Frontal cortex (tissue), 4 donors: ENCODE measurements at places on chromosomes 11 and 22. TPM values are rescaled to one million over a fixed set of nuclear protein-coding genes. Genes with fewer than 3 reads are reported as not detected.

DNA sequence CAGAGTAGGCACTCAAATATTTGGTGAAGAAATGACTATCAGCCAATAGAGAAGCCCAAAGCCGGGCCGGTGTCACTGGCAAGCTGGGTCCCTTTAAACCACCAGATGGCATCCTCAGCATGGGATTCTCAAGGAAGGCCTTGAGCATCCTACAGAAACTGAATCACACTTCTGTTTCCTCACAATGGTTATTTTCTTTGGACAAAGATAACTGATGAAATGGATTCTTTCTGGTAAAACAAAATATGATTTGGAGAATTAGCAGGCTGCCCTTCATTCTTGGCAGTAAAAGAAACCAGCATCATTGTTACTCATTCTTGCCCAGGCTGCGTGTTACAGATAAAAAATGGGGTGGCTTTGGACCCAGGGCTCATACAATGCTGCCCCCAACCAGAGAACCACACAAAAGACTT is 30.3 kb upstream of the ASPHD2 start:
- DNase-seq = peak; percentile 48

DNA sequence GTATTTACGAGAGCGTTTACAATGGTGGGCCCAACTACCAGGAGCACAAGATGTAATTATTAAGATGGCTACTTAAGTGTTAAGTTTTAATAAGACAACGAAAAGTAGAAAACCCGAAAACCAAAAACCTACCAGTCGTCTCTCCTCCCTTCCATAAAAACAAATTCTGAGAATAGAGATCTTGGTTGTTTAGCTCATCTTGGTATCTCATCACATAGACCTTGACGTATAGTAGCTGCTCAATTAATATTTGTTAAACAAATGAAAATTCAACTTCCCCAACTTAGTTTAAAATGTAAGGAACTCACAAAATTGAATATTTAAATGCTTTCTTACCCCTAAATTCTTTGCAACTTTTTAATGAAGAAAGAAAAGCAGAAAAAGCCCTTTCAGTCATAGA is 669 bp downstream of the KDM4D start:
- DNase-seq = no peak

GRCh38 chr11:87465716-87466115 is 428.0 kb downstream of the TMEM135 start:
- DNase-seq = no peak

- no peak for DNase-seq
These were observed 77.6 kb downstream of the MED15 start for GRCh38 chr22:20584872-20585638.

GRCh38 chr11:123179586-123179985 is 15.5 kb downstream of the CLMP start:
- DNase-seq = no peak

- DNase-seq = no peak
These were observed 100.5 kb downstream of the PDHX start for GRCh38 chr11:35016916-35017315.

- no peak for DNase-seq
These were observed 20.0 kb upstream of the TALDO1 start for GRCh38 chr11:727281-727701.

- DNase-seq = peak; percentile 70
These were observed at the start of gene INPPL1 for GRCh38 chr11:72224564-72225410. INPPL1 (plus strand) TSS chr11:72224767; CDS start chr11:72224985, 218 bp downstream.

DNA sequence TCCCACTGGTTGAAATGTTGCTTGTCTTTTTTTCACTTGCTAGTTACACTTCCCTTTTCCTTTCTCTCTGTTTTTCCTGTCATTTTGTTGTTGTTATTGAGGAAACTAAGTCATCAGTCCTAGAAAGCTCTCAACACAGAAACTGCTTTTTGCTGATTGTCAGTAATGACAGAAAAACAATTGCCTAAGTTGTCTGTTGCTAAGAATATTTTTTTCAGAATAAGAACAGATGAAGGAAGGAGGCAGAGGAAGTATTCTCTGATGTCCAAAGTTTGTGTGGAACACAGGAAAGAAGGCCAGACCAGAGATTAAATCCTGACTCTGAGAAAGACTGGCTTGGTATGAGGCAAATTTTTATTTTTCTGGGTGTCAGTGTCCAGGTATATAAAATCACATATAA is 163.3 kb downstream of the CASP12 start:
- no peak for DNase-seq

- DNase-seq = no peak
These were observed 300.9 kb downstream of the TENM4 start for GRCh38 chr11:79139900-79140299.

DNA sequence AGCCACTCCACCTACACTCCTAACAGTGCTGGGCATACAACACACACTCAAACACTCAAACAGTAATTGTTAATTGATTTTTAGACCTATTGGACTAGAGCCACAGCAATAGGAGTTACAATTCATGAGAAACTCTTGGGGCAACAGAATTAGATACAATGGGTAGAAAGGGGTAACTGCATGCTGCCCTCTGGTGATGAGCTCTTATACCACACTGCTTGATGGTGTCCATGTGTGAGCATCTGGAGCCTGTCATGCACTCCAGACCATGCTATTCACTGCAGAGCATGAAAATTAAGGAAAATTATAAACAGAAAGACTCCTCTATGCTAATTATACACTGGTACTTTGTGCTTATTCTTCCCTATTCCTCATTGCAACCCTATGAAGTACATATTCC is 975.5 kb upstream of the CCDC90B start:
- DNase-seq = no peak

DNA sequence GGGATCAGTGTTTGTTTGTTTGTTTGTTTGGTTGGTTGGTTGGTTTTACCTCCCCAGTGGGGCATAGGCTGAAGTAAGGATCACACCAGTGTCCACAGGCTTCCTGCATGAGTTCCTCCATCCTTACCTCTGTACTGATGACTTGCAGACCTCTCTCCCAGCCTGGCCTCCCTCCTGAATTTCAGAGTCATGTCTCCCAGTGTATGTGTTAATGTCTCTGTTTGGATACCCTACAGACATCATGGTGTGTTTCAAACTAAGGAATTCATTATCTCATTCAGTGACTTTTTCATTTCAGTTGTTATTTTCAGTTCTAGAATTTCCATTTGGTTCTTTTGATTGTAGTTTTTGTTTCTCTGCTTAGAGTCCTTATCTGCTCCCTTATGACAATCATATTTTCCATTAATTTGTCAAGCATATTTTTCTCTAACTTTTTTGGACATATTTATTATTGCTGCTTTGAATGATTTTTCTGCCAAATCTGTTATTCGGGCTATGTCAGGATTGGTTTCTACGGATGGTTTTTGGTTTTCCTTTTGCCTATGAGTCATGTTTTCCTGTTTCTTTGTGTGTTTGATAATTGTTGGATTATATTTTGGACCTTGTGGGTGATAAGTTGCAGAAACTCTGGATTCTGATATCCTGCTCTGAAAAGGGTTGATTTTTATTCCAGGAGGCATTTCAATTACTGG is 23.6 kb downstream of the MYEOV start:
- no peak for DNase-seq

GRCh38 chr11:69293087-69293486 is 868 bp upstream of the MYEOV start:
- no peak for DNase-seq

Gene YIF1A
- 28.9 TPM for total RNA-seq

Gene NCAM1
- total RNA-seq = 515 TPM

Gene ART1
- total RNA-seq = not detected
